ENCODE measurements at places on chromosomes 3 and 15.

GRCh38 chr15:83973816-83974215 lies 261.8 kb upstream of the GOLGA6L4 start:
- DNase-seq, result no peak

DNA sequence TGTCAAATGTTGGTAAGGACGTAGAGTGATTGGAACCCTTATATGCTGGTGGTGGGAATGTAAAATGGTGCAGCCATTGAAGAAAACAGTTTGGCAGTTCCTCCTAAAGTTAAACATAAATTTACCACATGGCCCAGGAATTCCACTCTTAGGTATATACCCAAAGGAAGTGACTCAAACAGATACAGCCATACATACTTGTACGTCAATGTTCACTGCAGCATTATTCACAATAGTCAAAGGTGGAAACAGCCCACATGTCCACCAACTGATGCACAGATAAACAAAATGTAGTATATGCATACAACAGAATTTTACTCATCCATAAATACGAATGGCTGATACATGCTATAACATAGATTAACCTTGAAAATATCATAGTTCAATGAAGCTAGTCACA lies 13.2 kb downstream of the CLASP2 start:
- no peak for DNase-seq

- no peak for DNase-seq
Observed at GRCh38 chr3:134677196-134677986, 26.6 kb upstream of the KY start.

DNA sequence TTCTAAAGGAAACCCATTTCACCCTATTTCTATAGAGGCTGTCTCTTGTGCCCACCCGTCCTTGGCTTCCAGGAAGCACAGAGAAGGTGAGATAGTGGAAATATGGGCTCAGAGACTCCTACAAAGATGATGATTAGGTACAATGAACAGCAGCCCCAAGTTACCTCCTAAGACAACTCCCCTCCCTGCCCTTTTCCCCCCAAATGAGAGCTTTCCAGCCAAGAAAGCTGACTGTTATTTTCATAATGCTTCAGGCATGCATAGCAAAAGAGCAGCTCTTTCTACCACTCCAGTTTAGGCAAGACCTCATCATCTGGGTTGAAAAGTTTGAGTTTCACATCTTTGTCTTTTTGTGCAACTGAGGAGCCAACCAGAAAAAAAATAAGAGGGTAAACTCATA lies 248.8 kb upstream of the ADAMTS9 start:
- no peak for DNase-seq

DNA sequence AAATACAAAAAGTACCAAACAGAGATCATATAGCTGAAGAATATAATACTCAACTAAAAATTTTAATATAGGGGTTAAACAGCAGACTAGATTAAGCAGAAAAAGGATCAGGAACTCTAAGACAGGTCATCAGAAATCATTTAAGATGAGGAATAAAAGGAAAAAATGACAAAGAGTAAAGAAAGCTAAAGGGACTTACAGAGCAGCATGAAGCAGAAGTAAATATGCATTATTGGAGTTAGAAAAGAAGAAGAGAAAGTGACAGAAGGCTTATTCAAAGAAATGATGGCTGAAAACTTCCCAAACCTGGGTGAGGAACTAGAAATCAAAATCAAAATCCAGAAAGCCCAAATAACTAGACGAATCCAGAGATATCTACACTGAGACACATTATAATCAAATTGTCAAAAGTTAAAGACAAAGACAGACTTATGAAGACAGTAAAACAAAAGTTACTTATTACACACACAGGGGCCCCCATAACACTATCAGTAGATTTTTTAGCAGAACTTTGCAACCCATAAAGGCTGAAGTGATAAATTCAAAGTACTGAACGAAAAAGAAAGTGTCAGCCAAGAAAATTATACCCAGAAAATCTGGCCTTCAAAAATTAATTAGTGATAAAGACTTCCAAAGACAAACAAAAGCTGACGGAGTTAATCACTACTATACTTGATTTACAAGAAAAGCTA lies 95.6 kb downstream of the SCAPER start:
- no peak for DNase-seq

- DNase-seq, result no peak
Observed at GRCh38 chr3:186173224-186173815, 64.4 kb upstream of the ETV5 start.

DNA sequence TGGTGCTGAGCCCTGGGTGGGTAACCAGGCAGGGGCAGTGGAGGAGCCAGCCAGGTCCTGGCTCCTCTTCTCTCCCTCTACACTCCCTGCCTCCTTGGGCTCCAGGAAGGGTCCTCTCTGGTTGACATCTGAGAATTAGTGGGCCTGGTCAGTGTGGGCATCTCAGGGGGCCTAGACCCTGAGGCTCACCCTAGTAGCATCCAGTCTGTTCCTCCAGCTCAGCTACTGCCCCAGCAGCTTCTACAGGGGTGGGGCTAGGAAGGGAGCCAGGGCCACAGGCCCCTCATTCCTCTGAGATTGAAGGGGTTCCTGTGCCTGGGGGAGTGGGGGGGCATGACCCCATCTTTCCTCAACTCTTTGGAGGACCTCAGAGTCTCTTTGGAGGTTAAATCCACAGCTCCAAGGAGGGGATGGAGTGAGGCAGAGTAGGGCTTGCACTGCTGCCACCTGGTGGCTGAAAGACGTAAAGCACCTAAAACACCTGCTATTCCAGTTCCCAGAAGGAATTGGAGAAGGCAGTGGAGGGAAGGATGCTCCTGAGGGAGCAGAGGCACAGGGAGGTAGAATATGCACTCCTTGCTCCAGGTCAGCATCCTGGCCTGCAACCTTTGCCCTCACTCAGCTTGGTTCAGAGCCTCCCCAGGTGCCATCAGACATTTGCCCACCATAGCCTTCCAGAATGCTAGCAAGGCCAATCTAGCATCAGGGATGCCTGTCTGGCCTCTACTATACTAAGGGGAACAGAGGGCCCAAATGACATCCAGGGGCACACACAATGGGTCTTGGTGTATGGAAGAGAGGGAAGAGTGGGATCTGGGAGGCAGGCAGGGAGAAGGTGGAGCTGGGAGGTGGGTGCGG lies 25.1 kb downstream of the C3orf18 start:
- peak; percentile 41 for DNase-seq

DNA sequence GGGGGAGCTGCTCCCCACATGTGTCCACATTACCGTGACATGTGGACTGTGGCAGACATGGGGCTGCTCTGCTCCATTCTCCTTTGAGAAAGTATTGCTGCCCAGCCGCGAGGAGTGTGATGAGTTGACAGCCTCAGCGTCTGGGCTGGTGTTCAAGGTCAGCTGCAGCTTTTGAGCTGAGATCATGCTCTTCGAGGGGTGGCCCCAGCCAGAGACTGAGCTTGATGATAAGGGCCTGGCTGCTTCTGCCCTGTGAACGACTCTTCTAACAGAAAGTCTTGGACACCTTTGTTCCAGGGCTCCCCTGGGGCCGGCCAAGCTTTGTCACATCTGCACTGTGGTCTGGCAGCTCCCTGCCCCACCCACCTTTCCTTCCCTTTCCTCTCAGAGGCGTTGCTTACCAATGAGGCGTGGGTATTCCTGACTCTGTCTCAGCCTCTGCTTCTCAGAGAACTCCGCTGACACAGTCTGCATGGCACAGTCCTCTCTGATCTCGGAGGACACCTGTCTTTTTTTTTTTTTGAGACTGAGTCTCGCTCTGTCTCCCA lies 86.6 kb downstream of the CHRD start:
- no peak for DNase-seq

DNA sequence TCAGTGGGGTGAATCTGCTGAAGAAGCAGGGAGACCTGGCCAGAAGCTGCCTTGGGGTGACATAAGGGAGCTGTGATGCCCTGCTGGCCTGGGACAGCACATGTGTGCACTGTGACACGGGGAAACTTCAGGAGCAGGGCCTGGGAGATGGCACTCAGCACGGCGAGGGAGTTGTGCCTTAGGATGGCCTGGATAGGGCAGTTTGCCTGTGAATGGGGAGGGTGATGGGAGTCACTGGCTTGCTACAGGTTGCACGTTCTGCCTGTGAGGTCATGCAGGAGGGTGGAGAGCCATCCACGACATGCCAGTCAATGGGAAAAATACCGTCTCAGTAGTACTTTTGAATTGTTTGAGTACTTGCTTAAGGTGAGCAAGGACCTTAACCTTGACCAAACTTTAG lies 76.8 kb upstream of the UBE3A start:
- no peak for DNase-seq

- no peak for DNase-seq
Observed at GRCh38 chr3:168950622-168951021, 712.9 kb downstream of the MECOM start.

GRCh38 chr15:68445351-68445750 lies 13.4 kb upstream of the ITGA11 start:
- DNase-seq, result no peak

- DNase-seq, result no peak
Observed at GRCh38 chr3:107275511-107275910, 101.7 kb upstream of the CCDC54 start.

GRCh38 chr15:90866800-90867199 lies 1.6 kb upstream of the FURIN start:
- no peak for DNase-seq

GRCh38 chr3:129943020-129943419 lies 31.5 kb upstream of the TRH start:
- no peak for DNase-seq

- no peak for DNase-seq
Observed at GRCh38 chr3:23876923-23877322, 39.9 kb downstream of the NKIRAS1 start.

GRCh38 chr3:187750006-187750512 lies 4.8 kb upstream of the BCL6 start:
- DNase-seq, result no peak

- DNase-seq, result no peak
Observed at GRCh38 chr15:70080347-70080746, 17.4 kb downstream of the TLE3 start.

DNA sequence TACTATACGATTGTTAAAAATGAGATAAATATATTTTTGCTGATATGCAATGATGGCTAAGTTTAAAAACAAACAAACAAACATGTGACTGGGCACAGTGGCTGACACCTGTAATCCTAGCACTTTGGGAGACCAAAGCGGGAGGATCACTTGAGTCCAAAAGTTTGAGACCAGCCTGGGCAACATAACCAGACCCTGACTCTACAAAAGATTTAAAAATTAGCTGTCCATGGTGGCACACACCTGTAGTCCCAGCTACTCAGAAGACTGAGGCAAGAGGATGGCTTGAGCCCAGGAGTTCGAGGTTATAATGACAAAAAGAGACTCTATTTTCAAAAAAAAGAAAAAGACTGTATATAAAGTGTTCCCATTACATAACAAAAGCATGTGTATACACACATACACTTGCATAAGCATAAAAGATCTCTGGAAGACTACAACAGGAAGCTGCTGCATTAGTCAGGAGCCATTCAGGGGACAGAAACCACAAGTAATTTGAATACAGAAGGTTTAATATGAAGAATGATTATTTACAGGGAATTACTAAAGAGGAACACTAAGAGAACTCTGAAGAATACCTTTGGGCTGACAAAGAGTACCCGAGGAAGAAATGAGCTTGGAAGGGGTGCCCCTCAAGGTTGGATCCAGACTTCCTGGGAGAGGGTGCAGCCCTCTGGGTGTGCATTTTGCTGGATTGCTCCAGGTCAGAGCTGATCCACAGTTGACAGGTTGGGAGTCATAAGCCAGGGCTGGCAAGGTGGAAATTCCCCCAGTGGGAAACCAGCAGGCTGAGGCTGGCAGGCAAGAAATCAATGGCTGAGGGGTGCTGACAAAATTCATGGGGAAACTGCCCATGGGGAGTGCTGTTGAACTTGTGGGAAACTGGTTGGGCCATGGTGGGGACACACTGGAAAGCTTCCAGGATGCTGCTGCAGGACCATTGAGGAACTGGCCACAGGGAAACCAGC lies 9.3 kb upstream of the TM4SF18 start:
- no peak for DNase-seq

GRCh38 chr3:163812006-163812405 lies 1266.3 kb downstream of the SI start:
- no peak for DNase-seq

GRCh38 chr3:37397396-37397795 lies 223.0 kb upstream of the LRRFIP2 start:
- no peak for DNase-seq

- DNase-seq, result no peak
Observed at GRCh38 chr3:74651885-74652284, 37.4 kb upstream of the CNTN3 start.

DNA sequence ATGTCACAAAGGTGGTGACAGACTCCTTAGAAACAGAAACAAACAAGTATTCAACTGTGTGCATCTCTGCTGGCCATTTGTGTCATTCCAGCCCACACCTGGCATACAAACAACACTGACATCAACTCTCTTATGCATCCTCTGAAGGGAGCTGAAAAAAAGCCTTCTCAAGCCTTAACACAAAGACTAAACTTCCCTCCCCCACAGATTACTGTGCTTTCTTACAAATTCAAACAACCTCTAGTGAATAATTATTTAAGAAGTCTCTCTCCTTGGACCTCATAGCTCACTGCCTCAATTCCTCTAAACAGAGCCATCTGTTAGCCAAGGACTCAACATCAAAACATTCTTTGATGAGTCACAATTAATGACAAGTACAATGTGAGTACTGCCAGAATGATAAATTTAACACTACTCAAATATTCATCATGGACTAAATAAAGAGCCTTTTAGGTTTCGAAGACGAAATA lies 132.1 kb downstream of the WDR76 start:
- DNase-seq, result no peak

DNA sequence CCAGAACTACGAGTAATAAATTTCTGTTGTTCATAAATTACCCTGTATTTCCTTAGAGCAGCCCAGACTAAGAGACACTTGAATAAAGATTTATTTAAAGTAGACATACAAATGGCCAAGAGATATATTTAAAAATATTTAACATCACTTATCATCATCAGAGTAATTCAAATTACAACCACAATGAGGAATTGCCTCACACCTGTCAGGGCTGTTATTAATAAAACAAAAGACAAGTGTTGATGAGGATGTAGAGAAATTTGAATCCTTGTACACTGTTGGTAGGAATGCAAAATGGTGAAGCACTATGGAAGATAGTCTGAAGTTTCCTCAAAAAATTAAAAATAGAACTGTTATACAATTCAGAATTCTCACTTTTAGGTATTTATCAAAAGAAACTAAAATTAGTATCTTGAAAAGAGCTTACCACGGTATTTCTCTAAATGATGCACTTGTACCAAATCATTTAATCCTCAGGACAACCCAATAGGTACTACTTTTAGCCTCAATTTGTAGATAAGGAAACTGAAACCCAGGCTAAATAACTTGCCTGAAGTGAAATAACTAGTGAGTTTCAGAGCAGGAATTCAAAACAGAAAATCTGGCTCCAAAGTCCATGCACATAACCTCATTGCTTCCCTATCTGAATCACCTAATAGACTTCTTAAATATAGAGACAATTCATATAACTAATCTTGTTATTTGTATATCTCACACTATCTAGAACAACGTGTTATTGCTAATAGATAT lies 69.4 kb downstream of the ZBTB20 start:
- DNase-seq, result no peak

GRCh38 chr15:63911160-63911559 lies 77.4 kb upstream of the HERC1 start:
- DNase-seq, result no peak

- DNase-seq, result no peak
Observed at GRCh38 chr3:65015711-65016110, 327.9 kb upstream of the ADAMTS9 start.

All from CD4-positive, alpha-beta T cell treated with Interferon gamma for 1 hour (primary cell).